Activated CD4-positive, alpha-beta T cell treated with anti-CD3 and anti-CD28 coated beads for 36 hours (primary cell): ENCODE measurements at places on chromosomes 12 and 14. TPM values are rescaled to one million over a fixed set of nuclear protein-coding genes. Genes with fewer than 3 reads are reported as not detected.

C14orf180 gene
- not detected for total RNA-seq

CCDC197 gene
- total RNA-seq = 0.53 TPM

NEUROD4 gene
- total RNA-seq = not detected

HOXC11 gene
- not detected for total RNA-seq

METAP2 gene
- 152 TPM for total RNA-seq

DPY19L2 gene
- 0.21 TPM for total RNA-seq

PLEK2 gene
- 5.1 TPM for total RNA-seq

IL22 gene
- 1.6 TPM for total RNA-seq

TTC9 gene
- 6.4 TPM for total RNA-seq

RIMBP2 gene
- total RNA-seq = not detected

GUCY2C gene
- total RNA-seq = not detected

ACOT6 gene
- total RNA-seq = not detected

CLBA1 gene
- total RNA-seq = 1.1 TPM

KRT5 gene
- not detected for total RNA-seq

ZNF664 gene
- total RNA-seq = 48.3 TPM
